GM23338 (cell line): ENCODE measurements at places on chromosomes 11 and 22. TPM values are rescaled to one million over a fixed set of nuclear protein-coding genes. Genes with fewer than 3 reads are reported as not detected.
A peak's percentile ranks its signal among the peaks of the same experiment; 100 is the strongest.

GRCh38 chr22:49235463-49236300 is 592.0 kb downstream of the BRD1 start:
- no peak for DNase-seq
- no peaks in the 10 kb centered on the region for H3K4me1 ChIP-seq
- no peaks in the 10 kb centered on the region for H3K36me3 ChIP-seq
- no peak overlapping the region for H3K4me3 ChIP-seq
- H3K27me3 ChIP-seq, result no peaks in the 10 kb centered on the region
- no peak overlapping the region for H3K27ac ChIP-seq

DNA sequence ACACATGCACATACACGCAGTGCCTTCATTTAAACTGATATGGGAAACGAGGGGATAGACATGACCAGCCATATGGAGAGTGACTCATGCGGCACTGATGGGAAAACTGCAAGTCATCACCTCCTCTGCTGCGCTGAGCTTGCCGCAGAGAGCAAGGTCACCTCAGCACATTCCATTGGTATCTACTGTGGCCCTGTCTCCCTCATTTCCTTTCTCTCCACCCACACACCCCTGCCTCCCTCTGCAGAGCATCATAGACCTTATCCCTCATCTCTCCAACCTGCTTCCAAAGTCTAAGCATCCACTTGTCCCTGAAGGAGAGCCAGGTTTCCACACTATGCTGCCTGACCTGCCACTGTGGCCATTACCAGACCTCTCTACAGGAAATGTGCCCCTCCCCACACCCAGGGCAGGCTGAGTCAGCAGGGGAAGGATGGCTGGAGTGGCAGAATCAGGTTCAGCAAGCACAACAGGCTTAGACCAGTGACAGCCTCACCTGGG is 116.9 kb upstream of the SNX19 start:
- H3K36me3 ChIP-seq, result no peaks in the 10 kb centered on the region
- H3K27ac ChIP-seq, result no peak overlapping the region
- no peaks in the 10 kb centered on the region for H3K27me3 ChIP-seq
- peak; percentile 44 for DNase-seq
- H3K4me1 ChIP-seq, result peaks cover 14% of the 10 kb centered on the region; the same call in 1 of the 2 replicates

LPXN gene
- 0.56 and 2.3 TPM in 2 replicates for total RNA-seq

GRCh38 chr11:198236-198806 is 5.4 kb downstream of the SCGB1C1 start:
- H3K27me3 ChIP-seq, result no peaks in the 10 kb centered on the region
- H3K4me3 ChIP-seq, result no peak overlapping the region
- no peak for DNase-seq
- H3K4me1 ChIP-seq, result no peaks in the 10 kb centered on the region
- no peak overlapping the region for H3K27ac ChIP-seq

GRCh38 chr11:8207080-8208000 is 38.5 kb upstream of the RIC3 start:
- no peak overlapping the region for H3K4me3 ChIP-seq
- no peaks in the 10 kb centered on the region for H3K36me3 ChIP-seq
- H3K27me3 ChIP-seq, result no peaks in the 10 kb centered on the region
- no peak for DNase-seq
- 0 out of 2 replicates have a peak overlapping the region, but pooled peaks have one; percentile 19 for H3K27ac ChIP-seq
- no peaks in the 10 kb centered on the region for H3K4me1 ChIP-seq

GRCh38 chr11:12241971-12242672 is 131.7 kb downstream of the MICAL2 start:
- H3K4me1 ChIP-seq, result no peaks in the 10 kb centered on the region; the same call in 1 of the 2 replicates
- peak; percentile 11 for DNase-seq
- H3K36me3 ChIP-seq, result no peaks in the 10 kb centered on the region
- H3K4me3 ChIP-seq, result no peak overlapping the region
- no peaks in the 10 kb centered on the region for H3K27me3 ChIP-seq
- no peak overlapping the region for H3K27ac ChIP-seq

GRCh38 chr11:54944211-54944610 is 237.6 kb downstream of the OR4A5 start:
- no peak for DNase-seq
- H3K27ac ChIP-seq, result no peak overlapping the region
- no peak overlapping the region for H3K4me3 ChIP-seq
- peaks cover 11% of the 10 kb centered on the region for H3K36me3 ChIP-seq
- no peaks in the 10 kb centered on the region for H3K4me1 ChIP-seq

DNA sequence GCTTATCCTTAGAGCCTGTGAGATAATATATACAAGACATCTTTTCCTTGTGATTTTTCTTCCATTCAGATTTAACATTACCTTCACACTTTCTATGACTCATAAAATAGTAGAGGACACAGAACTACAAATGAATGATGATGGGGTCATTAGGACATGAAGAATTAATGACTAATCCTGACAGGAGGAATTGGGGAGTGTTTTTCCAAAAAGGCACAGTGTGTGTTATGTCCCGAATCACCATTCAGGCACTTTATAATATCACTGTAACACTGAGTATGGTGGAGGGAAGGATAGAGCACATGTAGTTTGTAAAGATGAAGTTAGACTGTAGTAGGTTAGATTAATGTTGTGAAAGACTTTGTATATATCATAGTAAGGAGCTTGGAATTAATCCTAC is 391.3 kb downstream of the JRKL start:
- no peak overlapping the region for H3K4me3 ChIP-seq
- H3K27me3 ChIP-seq, result no peaks in the 10 kb centered on the region
- no peak overlapping the region for H3K27ac ChIP-seq
- DNase-seq, result no peak
- no peaks in the 10 kb centered on the region for H3K4me1 ChIP-seq
- H3K36me3 ChIP-seq, result no peaks in the 10 kb centered on the region

DNA sequence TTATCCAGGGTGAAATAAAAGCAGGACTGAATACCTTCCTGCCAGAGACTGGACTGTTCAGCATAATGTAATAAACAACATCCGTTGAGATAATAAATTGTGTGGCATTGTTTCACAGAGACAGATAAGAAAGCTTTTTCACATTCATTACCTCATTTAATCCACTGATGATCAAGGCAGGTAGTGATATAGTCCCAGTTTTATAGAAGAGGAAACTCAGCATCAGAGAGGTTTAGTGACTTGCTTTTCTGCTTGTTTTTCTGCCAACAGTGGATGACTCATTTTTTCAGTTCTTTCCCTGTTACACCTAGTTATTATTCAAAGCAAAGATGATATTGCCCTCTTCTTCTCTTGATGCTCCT is 4.0 kb downstream of the MYO18B start:
- no peak overlapping the region for H3K4me3 ChIP-seq
- DNase-seq, result no peak
- no peak overlapping the region for H3K27ac ChIP-seq
- H3K4me1 ChIP-seq, result no peaks in the 10 kb centered on the region

PLCB3 gene
- 89.8 and 103 TPM in 2 replicates for total RNA-seq

GRCh38 chr11:1041471-1041870 is 5.0 kb upstream of the MUC6 start:
- no peak overlapping the region for H3K4me3 ChIP-seq
- no peak overlapping the region for H3K27ac ChIP-seq
- H3K36me3 ChIP-seq, result no peaks in the 10 kb centered on the region

DNA sequence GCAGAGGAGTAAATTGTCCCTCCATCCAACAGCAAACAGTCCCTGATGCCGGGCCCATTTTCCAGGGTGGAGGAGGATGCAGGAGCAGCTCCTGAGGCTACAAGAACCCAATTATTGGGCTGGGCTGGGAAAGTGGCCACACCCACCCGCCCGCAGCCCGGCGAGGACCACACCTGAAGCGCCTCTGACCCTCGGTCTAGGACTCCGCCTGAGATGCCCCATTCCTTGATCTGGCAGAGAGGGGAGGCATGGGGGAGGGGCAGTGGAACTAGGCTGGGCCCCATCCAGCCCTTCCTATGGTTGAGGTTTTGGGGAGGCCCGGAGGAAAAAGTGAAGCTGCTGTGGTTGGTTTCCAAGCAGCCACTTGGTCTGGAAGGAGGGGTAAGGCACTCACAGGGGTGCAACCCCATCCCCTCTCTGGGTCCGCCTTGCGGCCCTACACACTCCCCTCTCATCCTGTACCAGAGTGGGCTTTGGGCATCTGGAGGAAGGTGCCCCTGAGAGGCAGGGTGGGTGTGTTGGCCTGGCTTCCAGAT is 2.4 kb upstream of the LGALS1 start:
- H3K27ac ChIP-seq, result no peak overlapping the region
- no peak overlapping the region for H3K4me3 ChIP-seq
- no peaks in the 10 kb centered on the region for H3K27me3 ChIP-seq
- H3K4me1 ChIP-seq, result peaks cover 11% of the 10 kb centered on the region; the same call in 1 of the 2 replicates
- no peak for DNase-seq
